Muscle of leg (tissue), 16 donors: ENCODE measurements at places on chromosomes 7 and 10.

GRCh38 chr7:121313793-121314676 is 14.8 kb upstream of the WNT16 start:
- peak; percentile 23 for DNase-seq

- DNase-seq = no peak
Observed at GRCh38 chr7:107922886-107923285, 31.9 kb downstream of the DLD start.

- no peak for DNase-seq
Observed at GRCh38 chr10:108975459-108976058, 947.8 kb downstream of the XPNPEP1 start.

- peak; percentile 12 for DNase-seq
Observed at GRCh38 chr10:13231190-13231589, 3.0 kb downstream of the UCMA start.

DNA sequence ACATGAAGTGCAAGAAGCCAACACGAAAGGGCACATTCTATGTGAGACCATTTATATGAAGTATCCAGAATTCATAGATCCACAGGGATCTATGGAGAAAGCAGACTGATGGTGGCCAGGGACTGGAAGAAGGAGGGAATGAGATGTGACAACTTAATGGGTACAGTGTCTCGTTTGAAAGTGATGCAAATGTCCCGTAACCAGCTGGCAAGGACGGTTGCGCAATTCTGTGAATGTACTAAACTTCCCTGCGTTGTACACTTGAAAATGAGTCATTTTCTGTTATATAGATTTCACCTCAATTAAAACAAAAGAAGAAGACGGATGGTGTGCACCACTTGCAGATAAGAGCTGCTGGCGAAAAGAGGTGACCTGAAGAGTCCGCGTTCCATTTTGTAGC is 861.1 kb downstream of the TYW1 start:
- no peak for DNase-seq
